ENCODE measurements at places on chromosomes 6 and 20. TPM values are rescaled to one million over a fixed set of nuclear protein-coding genes. Genes with fewer than 3 reads are reported as not detected.

GRCh38 chr6:35449287-35449881, 2.8 kb upstream of the FANCE start:
- DNase-seq, result peak; percentile 58

LPA gene
- not detected for total RNA-seq

GRCh38 chr20:5511082-5511481, 194.3 kb upstream of the PROKR2 start:
- DNase-seq, result no peak

DNA sequence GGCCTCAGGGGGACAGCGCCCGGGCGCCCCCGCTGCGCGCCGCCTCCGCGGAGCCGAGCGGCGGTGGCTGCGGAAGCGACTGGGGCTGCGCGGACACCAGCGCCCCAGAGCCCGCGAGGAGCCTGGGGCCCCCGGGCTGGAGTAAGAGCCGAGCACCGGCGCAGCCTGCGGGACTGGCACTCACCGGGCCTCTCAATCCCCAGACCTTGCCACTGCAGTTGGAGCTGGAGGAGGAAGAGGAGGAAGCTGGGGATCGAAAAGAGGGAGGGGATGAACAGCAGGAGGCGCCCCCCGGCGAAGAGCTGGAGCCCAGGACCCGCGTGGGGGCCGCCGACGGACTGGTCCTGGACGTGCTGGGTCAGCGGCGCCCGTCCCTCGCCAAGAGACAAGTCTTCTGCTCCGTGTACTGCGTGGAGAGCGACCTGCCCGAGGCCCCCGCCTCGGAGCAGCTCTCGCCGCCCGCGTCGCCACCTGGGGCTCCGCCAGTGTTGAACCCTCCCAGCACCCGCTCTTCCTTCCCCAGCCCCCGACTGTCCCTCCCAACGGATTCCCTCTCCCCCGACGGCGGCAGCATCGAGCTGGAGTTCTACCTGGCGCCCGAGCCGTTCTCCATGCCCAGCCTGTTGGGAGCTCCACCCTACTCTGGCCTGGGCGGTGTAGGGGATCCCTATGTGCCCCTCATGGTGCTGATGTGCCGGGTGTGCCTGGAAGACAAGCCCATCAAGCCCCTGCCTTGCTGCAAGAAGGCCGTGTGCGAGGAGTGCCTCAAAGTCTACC, 590 bp downstream of the RNF217 start:
- DNase-seq, result no peak

- no peak for DNase-seq
Observed at GRCh38 chr6:41614715-41615114, 23.6 kb upstream of the MDFI start.

TSPO2 gene
- not detected for total RNA-seq

DNA sequence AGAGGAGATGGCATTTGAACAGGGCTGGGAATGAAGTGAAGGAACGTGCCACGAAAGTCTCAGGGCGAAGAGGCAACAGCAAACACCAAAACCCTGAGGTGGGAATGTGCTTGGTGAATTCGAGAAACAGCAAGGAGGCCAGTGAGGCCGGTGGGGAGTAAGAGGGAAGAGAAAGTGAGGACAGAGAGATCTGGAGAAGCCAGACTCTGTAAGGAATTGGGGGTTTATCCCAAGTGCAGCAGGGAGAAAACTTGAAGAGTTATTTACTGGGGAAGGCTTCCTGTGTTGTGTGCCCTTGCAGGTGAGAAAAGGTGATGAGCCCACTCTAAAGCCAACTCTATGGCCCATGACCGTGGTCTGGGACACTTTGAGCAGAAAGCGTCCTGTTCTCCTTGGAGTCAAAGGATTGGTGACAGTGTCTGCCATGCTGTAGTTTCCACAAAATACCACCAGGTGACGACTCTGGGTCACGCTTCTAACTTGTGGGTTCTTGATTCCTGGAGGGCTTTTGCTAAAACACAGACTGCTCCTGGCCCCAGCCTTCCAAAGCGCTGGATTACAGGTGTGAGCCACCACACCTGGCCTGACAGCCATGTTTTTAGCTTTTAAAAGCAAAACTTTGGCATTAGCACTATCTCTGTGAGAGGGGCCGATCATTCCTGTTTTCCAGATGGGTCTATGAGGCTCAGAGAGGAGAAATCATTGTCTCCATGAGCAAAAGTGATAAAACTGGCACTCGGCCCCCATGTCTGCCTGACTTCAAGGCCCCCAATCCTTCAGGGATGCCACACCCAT, 18.0 kb upstream of the CSNK2A1 start:
- DNase-seq, result peak; percentile 73

DNA sequence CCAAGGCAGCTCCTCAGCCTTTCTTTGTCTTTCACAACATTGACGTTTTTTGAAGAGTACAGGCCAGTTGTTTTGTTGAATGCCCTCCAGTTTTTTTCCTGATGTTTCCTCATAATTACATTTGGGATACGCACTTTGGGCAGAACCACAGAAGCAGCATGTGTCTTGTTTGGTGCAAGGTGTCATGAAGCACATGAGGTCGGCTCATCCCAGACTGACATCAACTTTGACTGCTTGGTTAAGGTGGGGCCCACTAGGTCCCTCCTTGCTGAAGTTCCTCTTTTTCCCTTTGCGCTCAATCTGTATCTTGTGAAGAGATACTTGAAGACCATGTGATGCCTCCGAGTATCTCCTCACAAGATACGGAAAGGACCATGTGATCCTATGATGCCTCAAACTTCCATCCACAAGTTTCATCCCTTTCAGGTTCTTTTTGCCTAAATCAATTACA, 10.5 kb downstream of the SNAI1 start:
- no peak for DNase-seq

- DNase-seq, result no peak
Observed at GRCh38 chr6:148193063-148193680, 149.5 kb upstream of the SASH1 start.

GID8 gene
- 29.8 TPM for total RNA-seq

DNA sequence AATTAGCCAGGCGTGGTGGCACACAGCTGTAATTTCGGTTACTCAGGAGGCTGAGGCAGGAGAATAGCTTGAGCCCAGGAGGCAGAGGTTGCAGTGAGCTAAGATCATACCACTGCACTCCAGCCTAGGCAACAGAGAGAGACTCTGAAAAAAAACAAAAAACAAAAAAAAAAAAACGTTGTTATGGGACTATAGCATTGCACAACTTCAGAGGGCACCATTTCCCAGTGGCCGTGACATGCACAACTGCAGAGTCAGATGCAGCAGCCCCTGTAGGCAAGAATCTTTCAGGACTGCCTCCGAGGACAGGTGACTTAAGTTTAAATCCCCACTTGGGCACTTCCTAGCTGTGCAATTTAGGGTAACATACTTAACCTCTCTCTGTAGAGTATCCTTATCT, 64.0 kb downstream of the ZNF217 start:
- DNase-seq, result no peak

- DNase-seq, result no peak
Observed at GRCh38 chr6:28979679-28980078, 25.4 kb downstream of the ZNF311 start.
